CD14-positive monocyte (primary cell): ENCODE measurements at places on chromosomes 5 and 9. TPM values are rescaled to one million over a fixed set of nuclear protein-coding genes. Genes with fewer than 3 reads are reported as not detected.
A peak's percentile ranks its signal among the peaks of the same experiment; 100 is the strongest.

GRCh38 chr5:79890119-79890929, 100.7 kb downstream of the MTX3 start:
- H3K36me3 ChIP-seq, result no peaks in the 10 kb centered on the region
- peaks cover 3% of the 10 kb centered on the region for H3K27me3 ChIP-seq
- H3K4me3 ChIP-seq, result no peak overlapping the region

DNA sequence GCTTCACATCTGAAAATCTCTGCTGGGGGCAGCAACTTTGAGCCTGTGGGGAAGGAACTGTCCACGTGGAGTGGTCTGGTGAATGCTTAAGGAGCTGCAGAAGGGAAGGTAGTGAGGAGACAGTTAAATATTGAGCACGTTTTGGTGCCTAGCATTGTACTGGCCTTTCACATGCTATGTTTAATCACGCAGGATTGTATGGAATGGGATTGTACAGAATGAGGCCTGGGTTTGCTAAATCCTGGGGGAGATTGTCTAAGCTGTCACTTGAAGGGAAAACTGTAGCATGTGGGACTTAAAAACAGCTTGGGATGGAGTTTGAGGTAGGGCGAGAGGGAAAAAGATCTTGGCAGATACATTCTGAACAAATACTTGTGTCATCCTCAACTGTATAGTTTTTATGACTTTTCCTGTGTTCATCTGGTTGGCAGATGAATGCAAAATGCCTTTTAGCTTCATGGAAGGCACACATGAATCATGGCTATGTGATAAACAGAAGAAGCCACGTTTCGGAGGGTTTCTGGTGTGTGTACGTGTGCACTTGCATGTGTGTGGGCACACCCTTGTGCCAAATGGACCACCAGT, 106.6 kb downstream of the TMC1 start:
- no peak overlapping the region for H3K4me3 ChIP-seq
- H3K36me3 ChIP-seq, result no peaks in the 10 kb centered on the region
- no peaks in the 10 kb centered on the region for H3K4me1 ChIP-seq
- no peak overlapping the region for H3K27ac ChIP-seq
- no peak for DNase-seq
- peaks cover 2% of the 10 kb centered on the region for H3K27me3 ChIP-seq

- H3K27ac ChIP-seq, result no peak overlapping the region
- H3K36me3 ChIP-seq, result peaks cover 3% of the 10 kb centered on the region
- no peak for DNase-seq
- no peak overlapping the region for H3K4me3 ChIP-seq
- H3K27me3 ChIP-seq, result no peaks in the 10 kb centered on the region
- no peaks in the 10 kb centered on the region for H3K4me1 ChIP-seq
Measured at GRCh38 chr5:153987301-153987700, 51.4 kb downstream of the FAM114A2 start.

Gene LAMC3
- polyA plus RNA-seq, result 0.03 and 0.19 TPM in 2 replicates

GRCh38 chr5:138503487-138504270, 38.4 kb downstream of the EGR1 start:
- peak; percentile 62 for DNase-seq
- no peaks in the 10 kb centered on the region for H3K27me3 ChIP-seq
- H3K4me3 ChIP-seq, result no peak overlapping the region
- H3K4me1 ChIP-seq, result peaks cover 3% of the 10 kb centered on the region

Gene SQSTM1
- polyA plus RNA-seq, result 125 and 182 TPM in 2 replicates

Gene SOHLH1
- not detected for polyA plus RNA-seq

Gene URM1
- polyA plus RNA-seq, result 37.5 TPM

DNA sequence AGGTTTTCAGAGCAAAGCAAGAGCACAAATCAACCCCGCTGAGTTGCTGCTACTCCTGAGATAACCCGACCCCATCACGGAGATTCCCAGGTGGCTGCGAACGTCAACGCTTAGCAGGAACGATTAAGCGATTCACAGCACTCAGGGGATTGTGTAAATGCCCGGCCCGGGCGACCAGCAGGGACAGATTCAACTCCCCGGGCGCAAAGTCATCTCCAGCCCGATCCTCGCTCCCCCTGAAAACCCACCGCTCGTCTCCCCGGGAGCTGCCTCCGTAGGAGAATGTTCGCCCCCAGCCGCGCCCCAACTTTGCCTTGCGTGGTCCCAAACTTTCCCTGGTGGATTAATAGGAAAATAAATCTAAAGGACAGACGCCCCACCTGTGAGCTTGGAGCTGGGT, 685 bp downstream of the SLC24A2 start:
- peaks cover 56% of the 10 kb centered on the region for H3K27me3 ChIP-seq
- no peak for DNase-seq
- H3K4me3 ChIP-seq, result no peak overlapping the region
- no peaks in the 10 kb centered on the region for H3K4me1 ChIP-seq
- H3K27ac ChIP-seq, result no peak overlapping the region
- no peaks in the 10 kb centered on the region for H3K36me3 ChIP-seq

Gene TNFSF8
- 42.9 TPM for polyA plus RNA-seq

Gene P4HA2
- 0.12 and 0.13 TPM in 2 replicates for polyA plus RNA-seq

DNA sequence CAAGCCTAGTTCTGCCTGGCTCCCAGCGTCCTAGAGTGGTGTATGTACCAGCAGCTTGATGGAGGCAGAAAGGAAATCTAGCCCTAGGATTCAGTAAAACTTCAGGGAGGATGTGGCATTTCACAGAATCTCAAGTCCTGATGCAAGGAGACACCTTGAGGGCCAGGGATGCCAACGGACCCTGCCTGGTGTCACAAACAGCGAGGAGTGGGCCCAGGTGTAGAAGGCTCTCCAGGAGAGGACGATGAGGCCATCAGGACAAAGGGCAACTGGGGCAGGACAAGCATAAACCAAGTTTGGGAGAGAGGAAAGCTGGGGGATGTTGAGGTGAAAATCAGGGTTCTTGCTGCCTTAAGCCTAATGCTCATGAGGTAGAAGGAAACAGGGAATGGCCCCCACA, 82.1 kb upstream of the SLC25A51 start:
- no peak for DNase-seq
- H3K27ac ChIP-seq, result no peak overlapping the region
- no peak overlapping the region for H3K4me3 ChIP-seq
- H3K27me3 ChIP-seq, result no peaks in the 10 kb centered on the region
- peaks cover 5% of the 10 kb centered on the region for H3K4me1 ChIP-seq
- no peaks in the 10 kb centered on the region for H3K36me3 ChIP-seq

- no peak overlapping the region for H3K4me3 ChIP-seq
- H3K36me3 ChIP-seq, result no peaks in the 10 kb centered on the region
- H3K4me1 ChIP-seq, result no peaks in the 10 kb centered on the region
- H3K27me3 ChIP-seq, result no peaks in the 10 kb centered on the region
Measured at GRCh38 chr5:170171811-170172210, 61.0 kb upstream of the C5orf58 start.

GRCh38 chr5:502325-503079, 21.7 kb downstream of the SLC9A3 start:
- DNase-seq, result no peak
- no peak overlapping the region for H3K4me3 ChIP-seq
- no peaks in the 10 kb centered on the region for H3K36me3 ChIP-seq
- H3K27me3 ChIP-seq, result no peaks in the 10 kb centered on the region
- no peak overlapping the region for H3K27ac ChIP-seq

Gene ARPC5L
- 20.7 TPM for polyA plus RNA-seq

GRCh38 chr5:979100-979817, 29.3 kb upstream of the NKD2 start:
- H3K4me1 ChIP-seq, result no peaks in the 10 kb centered on the region
- no peak overlapping the region for H3K4me3 ChIP-seq
- DNase-seq, result no peak
- no peaks in the 10 kb centered on the region for H3K36me3 ChIP-seq
- no peak overlapping the region for H3K27ac ChIP-seq

Gene PRRT1B
- not detected in 2 replicates for polyA plus RNA-seq

GRCh38 chr9:98786750-98787510, 9.4 kb downstream of the ANKS6 start:
- no peaks in the 10 kb centered on the region for H3K36me3 ChIP-seq
- DNase-seq, result no peak
- peaks cover 25% of the 10 kb centered on the region for H3K4me1 ChIP-seq
- H3K27ac ChIP-seq, result no peak overlapping the region
- no peak overlapping the region for H3K4me3 ChIP-seq

DNA sequence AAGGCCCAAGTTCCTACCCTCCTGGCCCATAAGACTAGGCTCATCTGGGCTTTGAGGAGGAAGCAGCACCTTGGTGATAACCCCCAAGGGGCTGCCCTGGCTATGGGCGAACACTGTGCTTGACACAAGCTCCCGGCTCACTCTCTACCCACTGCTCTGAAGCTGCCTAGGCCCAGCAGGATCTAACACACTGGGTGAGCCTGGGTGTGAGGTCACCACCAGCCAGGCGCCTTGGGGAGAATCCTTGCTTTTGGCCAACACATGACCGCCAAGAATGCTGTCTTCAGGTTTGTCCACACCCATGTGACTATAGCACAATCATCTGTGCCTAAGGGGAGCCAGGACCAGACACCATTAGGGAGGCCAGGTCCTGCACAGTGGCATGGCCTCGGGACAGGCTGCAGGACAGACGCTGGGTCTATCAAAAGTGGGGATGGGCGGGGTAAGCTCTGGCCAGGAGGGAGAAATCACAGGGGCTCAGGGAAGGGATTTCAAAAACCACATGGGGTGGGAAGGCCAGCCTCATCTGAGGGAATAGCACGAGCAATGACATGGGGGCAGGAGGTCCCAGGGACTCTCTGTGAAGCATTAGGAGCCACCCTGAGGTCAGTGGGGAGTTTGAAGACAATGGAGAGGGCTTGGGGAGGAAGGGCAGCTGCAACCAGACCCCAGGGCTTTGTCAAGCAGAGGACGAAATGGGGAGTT, 29.6 kb downstream of the BICD2 start:
- peak overlapping the region; percentile 70 for H3K27ac ChIP-seq
- peaks cover 20% of the 10 kb centered on the region for H3K4me1 ChIP-seq
- DNase-seq, result no peak

Gene ANKRD55
- polyA plus RNA-seq, result 0.25 and 0.55 TPM in 2 replicates

Gene PCDHGA3
- polyA plus RNA-seq, result not detected in 2 replicates

Gene CNTFR
- not detected in 2 replicates for polyA plus RNA-seq

DNA sequence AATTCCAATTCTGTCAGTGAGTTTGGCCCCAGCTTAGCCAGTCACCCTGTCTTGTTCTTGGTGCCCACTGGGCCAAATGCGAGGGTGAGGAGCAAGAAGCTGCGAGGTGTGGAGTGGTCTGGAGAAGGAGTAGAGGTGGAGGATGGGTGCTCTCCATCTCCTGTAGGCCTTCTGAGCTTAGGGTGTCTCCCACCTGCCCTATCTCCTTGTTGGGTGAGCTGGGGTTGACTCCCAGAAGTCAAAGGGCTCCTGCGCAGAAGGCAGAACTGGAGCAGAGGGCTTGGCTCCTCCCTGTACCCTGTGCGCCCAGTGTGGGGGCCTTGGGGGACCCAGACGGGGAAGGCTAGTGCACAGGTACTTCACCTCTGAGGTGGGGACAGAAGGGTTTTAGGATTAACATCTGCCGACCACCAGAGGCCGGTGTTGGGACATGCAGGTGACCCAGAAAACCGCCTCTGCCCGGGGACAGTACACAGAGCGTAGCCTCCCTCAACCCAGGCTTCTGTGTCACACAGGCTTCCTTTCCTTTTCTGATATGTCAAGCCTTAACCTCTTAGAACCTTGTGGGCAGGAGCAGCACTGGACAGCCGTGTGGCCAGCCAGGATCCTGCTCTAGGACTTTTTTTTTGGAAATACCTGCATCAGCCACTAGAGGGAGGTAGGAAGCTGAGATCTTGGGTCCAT, 16.9 kb downstream of the IL5 start:
- no peaks in the 10 kb centered on the region for H3K36me3 ChIP-seq
- no peaks in the 10 kb centered on the region for H3K27me3 ChIP-seq
- peak; percentile 49 for DNase-seq
- H3K4me3 ChIP-seq, result no peak overlapping the region
- H3K27ac ChIP-seq, result no peak overlapping the region

DNA sequence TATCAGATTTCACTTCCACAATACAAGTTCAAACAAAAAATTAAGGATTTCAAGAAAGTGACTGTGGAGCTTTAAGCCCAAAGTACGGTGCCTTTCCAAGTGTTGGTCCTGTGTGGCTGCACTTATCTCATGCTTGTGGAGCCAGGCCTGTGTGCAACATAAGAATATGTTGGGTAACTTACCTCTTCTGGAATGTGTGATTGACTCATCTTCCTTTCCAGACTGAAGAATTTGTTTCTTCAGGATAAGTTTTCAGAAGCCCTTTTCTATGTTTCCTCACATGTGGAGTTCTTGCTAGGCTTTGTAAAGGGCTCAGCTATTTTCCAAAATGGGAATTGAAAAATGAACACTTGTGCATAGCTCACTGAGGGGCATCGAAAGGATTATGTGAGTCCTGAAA, 485.1 kb upstream of the PAPPA start:
- H3K4me3 ChIP-seq, result no peak overlapping the region
- no peaks in the 10 kb centered on the region for H3K27me3 ChIP-seq
- no peak overlapping the region for H3K27ac ChIP-seq
- DNase-seq, result no peak
- no peaks in the 10 kb centered on the region for H3K36me3 ChIP-seq
- no peaks in the 10 kb centered on the region for H3K4me1 ChIP-seq

- H3K27ac ChIP-seq, result no peak overlapping the region
Measured at GRCh38 chr5:73515232-73515631, 17.0 kb downstream of the BTF3 start.

Gene FBN2
- polyA plus RNA-seq, result 11.2 and 19.3 TPM in 2 replicates

- no peak overlapping the region for H3K27ac ChIP-seq
- H3K27me3 ChIP-seq, result no peaks in the 10 kb centered on the region
- DNase-seq, result no peak
- no peaks in the 10 kb centered on the region for H3K36me3 ChIP-seq
- peaks cover 43% of the 10 kb centered on the region for H3K4me1 ChIP-seq
Measured at GRCh38 chr9:37990404-37991015, 78.5 kb downstream of the SHB start.

GRCh38 chr5:140202610-140203009, 27.6 kb downstream of the CYSTM1 start:
- no peaks in the 10 kb centered on the region for H3K36me3 ChIP-seq
- no peak overlapping the region for H3K27ac ChIP-seq
- H3K4me3 ChIP-seq, result no peak overlapping the region
- peaks cover 36% of the 10 kb centered on the region for H3K4me1 ChIP-seq
- no peaks in the 10 kb centered on the region for H3K27me3 ChIP-seq
- no peak for DNase-seq

GRCh38 chr5:123178683-123179082, 89.6 kb downstream of the PRDM6 start:
- H3K27ac ChIP-seq, result no peak overlapping the region
- no peaks in the 10 kb centered on the region for H3K36me3 ChIP-seq

DNA sequence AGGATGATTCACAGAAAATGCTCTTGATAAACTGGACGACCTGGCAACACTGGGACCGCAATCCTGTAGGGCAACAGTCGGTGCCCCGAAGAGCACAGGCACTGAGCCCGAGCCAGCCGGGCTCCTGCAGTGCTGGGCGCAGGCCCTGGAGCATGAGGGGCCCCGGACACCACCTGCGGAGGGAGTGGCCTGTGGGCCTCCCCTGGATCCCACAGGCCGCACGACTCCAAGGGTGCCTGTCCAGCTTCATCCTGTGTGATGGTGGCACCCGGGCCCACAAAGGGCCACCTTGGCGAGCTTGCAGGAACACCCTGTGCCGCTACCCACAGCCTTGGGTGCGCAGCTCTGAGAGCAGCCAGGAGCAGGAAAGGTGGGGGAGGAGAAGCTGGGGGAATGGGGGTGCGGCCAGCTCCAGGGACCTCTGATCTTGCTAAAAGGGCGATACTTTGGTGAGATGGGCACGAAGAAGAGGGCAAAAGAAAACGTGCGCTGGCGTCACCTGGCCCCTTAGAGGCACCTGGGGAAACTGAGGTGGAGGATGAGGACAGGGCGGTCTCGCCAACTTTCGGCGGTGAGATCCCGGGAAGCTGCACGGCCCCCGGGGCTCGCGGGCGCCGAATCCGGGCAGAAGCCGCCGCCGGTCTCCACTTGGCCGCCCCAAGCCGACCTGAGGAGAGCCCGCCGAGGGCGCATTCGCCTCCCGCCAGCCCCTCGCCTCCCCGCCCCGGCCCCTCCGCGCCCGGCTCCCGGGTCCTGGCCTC, 722 bp downstream of the TBC1D9B start:
- peaks cover 29% of the 10 kb centered on the region for H3K4me1 ChIP-seq
- H3K27me3 ChIP-seq, result no peaks in the 10 kb centered on the region
- peaks cover 24% of the 10 kb centered on the region for H3K36me3 ChIP-seq
- peak; percentile 17 for DNase-seq

Gene PCDHGC5
- polyA plus RNA-seq, result not detected

Gene FCN2
- not detected for polyA plus RNA-seq

Gene ANKDD1B
- polyA plus RNA-seq, result not detected
